ENCODE measurements at places on chromosomes 1 and 21. TPM values are rescaled to one million over a fixed set of nuclear protein-coding genes. Genes with fewer than 3 reads are reported as not detected.

- DNase-seq: peak; percentile 49
Measured at GRCh38 chr1:100353988-100354387, 1.7 kb downstream of the CDC14A start.

- no peak for DNase-seq
Measured at GRCh38 chr1:67653304-67653703, 31.7 kb upstream of the GADD45A start.

DNA sequence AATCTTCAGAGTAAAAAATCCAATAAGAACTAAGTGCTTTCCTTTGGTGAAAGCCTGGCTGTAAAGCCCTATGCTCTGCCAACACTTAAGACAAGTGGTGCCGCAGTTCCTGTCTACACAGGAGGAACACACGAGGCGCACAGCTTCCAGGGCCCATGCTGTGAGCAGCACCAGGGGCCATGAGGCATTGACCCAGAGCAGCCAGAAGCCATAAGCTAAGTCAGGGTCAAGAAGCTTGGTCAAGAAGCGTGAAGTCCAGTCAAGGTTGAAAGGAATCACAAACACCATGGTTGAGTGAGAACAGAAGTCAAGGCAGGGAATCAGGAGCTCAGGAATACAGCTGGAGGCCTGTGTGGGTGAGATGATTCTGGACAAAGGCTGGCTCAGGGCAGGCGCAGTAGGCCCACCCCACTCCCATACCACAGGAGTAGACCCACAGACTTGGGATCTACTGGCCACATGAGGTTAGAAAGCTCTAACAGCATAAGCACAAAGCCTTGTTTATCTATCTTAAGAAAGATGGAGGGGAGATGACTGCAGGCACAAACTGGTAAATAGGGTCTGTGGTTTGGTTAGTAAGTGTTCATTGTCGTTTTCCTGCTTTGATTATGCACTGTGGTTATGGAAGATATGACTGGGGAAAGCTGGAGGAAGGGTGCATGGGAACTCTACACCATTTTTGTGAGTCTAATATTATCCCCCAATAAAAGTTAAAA, 42.9 kb upstream of the RCAN3 start:
- DNase-seq: no peak

GRCh38 chr21:29218749-29219148, 80.0 kb upstream of the BACH1 start:
- DNase-seq: no peak

The HNRNPCL1 gene
- polyA plus RNA-seq: not detected

DNA sequence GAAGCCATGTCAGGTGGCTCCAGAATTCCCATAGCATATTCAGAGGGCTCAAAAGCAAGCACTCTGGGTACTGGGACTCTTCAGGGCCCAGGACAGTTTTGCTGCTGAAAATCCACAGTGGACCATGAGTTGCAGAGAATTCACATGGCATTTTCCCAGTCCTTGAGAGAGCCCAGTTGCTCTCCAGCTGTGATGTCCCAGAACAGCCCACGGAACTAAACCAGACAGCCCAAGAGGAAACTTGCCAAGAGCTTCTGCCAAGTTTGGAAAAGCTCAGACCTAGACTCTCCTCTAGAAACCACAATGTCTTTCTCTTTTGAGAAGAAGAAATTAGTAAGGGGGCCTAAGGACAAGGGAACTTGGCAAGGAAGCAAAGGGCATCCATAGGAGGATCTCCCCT, 69.4 kb downstream of the RGS2 start:
- DNase-seq: peak; percentile 21

The SLAMF7 gene
- 0.53 TPM for polyA plus RNA-seq

DNA sequence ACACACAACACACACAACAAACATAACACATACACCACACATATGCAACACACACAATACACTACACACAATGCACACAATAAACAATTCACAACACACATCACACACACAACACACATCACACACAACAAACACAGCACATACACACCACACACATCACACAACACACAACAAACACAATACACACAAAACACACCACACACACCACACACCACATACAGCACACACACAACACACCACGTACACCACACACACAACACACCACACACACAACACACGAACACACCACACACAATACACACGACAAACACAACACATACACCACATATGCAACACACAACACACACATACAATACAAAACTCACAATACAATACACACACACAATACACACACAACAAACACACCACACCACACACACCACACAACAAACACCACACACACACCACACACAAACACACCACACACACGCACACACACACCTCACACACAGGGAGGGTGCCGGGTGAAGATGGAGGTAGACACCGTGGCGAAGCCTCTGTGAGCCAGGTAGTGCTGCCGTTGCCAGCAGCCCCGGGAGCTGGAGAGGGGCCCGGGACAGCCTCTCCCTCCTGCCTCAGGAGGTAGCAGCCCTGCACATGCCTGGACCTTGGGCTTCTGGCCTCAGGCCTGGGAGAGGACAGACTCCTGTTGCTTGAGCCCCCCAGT, 30.4 kb upstream of the C1orf174 start:
- no peak for DNase-seq

The WDR64 gene
- 0.28 TPM for polyA plus RNA-seq

DNA sequence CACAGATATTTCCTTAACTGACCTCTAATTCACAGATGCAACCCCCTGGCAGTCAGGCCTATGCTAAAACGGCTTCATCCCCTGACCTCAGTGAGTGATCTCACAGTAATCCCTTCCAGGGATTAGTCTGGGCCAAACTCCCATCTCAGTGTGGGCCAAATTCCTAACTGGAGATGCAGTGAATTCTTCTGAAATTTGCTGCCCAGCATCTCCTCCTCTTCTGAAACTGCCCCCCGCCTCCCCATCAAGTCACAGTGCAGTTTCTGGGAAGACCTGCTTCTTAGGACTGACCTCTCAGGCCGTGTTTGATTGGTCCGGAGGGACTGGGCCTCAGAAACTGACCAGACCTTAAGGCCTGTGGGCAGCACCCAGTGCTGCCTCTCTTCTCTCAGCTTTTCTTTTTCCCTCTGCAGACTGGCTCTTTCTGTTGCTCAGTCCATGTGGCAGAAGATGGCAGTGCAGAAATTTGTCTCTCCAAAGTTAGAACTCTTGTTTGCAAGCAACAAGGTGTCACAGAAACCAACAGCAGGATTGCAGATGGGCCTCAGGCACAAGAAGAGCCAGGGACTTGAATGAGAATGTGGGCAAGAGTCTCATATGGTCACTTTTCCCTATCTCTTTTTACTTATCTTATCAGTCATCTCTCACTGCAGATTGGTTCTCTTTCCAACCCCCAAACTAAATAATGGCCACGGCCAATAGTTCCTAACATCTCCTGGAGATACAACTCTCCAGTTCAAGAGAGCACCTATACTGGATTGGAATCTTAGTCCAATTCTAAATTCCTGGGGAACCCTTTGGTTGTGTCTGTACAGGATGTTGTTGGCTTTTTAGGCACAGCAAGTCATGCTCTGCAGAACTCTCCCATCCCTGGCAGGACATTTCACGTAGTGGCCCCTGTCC, 95.5 kb upstream of the RALGPS2 start:
- peak; percentile 75 for DNase-seq

The GPR37L1 gene
- 0.06 TPM for polyA plus RNA-seq

GRCh38 chr1:20279509-20279908, 11.2 kb upstream of the VWA5B1 start:
- no peak for DNase-seq

- DNase-seq: no peak
Measured at GRCh38 chr1:204343247-204343646, 16.5 kb downstream of the PLEKHA6 start.

The ALX3 gene
- polyA plus RNA-seq: not detected

Data from muscle of back (tissue), 13 donors.